ENCODE measurements at places on chromosomes 1 and 21. TPM values are rescaled to one million over a fixed set of nuclear protein-coding genes. Genes with fewer than 3 reads are reported as not detected.

Gene E2F2
- total RNA-seq: 2.4 TPM

Gene HCN3
- 4.6 TPM for total RNA-seq

Gene LRRIQ3
- 0.87 TPM for total RNA-seq

Gene SAMD13
- 0.52 TPM for total RNA-seq

Gene RNU1-4
- total RNA-seq: 44.9 TPM

Gene RGS1
- total RNA-seq: not detected
